ENCODE measurements at places on chromosomes 16 and 17.

DNA sequence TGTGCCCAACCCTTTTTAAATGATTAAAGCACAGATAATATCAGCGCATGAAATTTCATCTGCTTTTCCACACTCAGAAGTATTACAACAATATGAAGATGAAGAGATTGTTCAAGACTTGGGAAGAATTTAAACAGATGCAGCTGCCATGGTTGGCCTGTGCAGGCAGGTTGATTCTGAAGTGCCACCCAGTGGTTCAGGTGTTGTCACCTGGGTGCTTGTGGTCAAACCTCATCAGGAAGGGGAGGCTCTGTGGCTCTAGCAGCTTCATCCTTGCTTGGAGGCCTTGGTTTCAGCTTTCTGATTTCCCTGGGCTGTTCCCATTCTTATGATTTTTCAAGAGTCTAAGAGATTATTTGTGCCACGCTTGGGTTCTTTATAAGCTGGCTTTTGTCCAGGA, 22.2 kb upstream of the CLEC18C start:
- no peak for DNase-seq

DNA sequence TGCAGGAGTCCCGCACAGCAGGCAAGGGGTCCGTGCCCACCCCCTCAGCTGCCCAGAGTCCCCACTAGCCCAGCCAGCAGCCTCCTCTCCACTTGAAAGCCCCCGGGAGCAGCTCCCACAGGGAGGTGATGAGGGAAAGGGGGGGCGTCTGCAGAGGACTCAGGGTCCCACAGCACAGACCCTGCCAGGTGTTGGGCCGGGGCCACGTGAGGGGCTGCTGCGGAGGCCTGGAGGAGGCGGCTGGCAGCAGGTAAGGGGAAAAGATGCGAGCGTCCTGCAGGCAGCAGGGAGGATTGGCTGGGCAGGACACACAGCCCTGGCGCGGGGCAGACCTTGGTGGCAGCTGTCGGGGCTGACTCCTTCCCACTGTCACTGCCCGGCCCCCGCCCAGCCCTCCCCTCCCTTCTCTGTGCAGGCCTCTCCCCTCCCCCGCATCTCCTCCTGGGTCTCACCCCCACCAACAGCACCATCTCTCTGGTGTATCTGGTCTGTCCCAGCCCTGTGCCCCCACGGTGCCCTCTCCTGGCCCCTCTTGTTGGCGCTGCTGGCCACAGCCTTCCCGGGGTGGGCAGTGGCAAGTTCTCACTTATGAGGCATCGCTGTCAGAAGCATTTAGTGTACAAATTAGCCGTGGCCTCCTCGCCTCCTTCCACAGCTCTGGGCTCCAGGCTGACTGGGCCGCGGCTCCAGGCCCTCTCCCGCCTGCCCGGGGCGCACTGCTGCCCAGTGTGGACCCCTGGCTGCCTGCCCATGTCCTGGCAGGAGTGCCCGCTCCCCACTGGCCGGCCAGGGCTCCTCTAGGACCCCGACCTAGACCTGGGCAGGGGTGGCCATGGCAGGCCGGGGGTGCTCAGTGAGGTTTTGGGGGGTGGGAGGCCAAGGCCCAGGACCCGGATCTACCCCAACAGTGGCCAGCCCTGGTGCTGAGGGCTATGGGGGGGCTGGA, 4.4 kb upstream of the PRR35 start:
- DNase-seq: no peak

- DNase-seq: peak; percentile 63
Measured at GRCh38 chr17:4900231-4901107, 1.1 kb downstream of the C17orf107 start.

GRCh38 chr16:53915452-53916160, 211.7 kb downstream of the FTO start:
- no peak for DNase-seq

DNA sequence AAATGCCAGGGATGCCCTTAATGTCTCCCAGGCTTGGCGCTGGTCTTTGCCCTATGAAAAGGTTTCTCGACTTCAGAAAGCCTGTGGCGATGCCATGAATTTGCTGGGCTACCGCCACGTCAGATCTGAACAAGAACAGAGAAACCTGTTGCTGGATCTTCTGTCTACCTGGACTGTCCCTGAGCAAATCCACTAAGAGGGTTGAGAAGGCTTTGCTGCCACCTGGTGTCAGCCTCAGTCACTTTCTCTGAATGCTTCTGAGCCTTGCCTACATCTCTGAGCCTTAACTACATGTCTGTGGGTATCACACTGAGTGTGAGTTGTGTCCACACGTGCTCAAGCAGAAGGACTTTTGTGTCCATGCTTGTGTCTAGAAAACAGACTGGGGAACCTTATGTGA, 11.4 kb downstream of the CHST4 start:
- DNase-seq: peak; percentile 59

DNA sequence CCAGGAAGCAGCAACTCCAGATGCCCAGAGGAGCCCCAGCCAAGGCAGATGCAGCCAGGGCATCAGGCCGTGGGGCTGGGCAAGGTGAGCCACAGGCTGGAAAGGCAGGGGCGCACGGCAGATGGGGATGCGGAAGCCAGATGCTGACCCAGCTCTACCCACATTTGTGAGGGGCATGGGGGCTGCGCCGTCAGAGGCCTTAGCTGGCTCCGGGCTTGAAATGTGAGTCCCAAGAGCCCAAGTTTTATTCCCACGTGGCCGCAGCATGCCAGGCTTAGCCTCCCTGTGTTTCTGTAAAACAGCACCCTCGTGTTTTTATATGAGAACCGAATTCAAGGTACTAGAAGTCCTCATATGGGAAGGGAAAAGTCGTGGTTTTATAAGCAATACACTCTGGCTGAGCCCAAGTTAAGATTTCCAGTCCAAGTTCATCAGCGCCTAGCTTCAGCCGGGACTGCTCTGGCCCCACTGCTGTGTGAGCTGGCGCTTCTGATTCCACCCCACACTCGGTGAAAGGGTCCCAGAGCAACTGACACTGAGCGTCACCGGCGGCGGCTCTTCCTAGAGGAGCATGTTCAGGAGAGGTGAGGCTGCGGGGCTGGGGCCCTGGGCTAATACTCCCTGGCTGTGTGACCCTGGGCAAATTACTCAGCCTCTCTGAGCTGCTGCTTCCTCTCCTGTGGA, 6.7 kb upstream of the C16orf95 start:
- DNase-seq: no peak
